ENCODE measurements at places on chromosomes 1 and 21. TPM values are rescaled to one million over a fixed set of nuclear protein-coding genes. Genes with fewer than 3 reads are reported as not detected.

- no peak for DNase-seq
These were observed 183.9 kb downstream of the TOMM20 start for GRCh38 chr1:234944439-234945344.

GRCh38 chr1:159705904-159706256, 8.5 kb downstream of the CRP start:
- DNase-seq = no peak

DNA sequence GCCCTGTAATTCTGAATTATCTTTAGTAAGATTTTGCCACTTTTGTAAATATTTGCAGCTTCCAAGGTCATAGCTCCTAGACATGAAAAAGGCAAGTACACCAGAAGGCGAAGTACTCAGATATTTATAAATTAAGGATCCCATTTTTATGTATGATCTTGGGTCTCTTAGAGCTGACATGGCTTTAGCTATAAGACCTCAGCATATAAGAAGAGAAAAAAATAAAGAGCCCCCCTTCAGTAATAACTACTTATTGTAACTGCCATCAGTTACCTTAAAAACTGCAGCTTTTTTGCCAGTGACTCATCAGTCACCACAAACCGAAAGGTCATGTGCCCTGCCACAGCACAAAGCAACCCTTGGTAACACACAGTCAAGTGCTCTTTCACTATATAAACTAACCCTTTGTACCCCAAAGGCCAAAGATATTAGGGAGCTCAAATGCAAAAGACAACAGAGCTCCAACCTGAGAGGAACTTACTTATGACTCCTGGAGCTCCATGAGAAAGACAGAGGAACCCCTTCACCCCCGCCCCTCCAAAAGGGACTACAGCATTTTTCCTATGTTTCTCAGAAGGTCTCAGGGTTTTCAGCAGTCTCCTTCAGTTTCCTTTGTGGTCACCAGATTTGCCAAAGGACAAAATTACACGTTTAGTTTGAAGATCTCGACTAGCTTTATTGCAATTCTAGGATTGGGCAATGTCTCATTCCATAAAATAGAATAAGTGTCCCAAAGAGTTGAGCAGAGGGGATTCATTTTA, 219.8 kb upstream of the DUSP10 start:
- DNase-seq = peak; percentile 83

SPOCD1 gene
- total RNA-seq = not detected

DNA sequence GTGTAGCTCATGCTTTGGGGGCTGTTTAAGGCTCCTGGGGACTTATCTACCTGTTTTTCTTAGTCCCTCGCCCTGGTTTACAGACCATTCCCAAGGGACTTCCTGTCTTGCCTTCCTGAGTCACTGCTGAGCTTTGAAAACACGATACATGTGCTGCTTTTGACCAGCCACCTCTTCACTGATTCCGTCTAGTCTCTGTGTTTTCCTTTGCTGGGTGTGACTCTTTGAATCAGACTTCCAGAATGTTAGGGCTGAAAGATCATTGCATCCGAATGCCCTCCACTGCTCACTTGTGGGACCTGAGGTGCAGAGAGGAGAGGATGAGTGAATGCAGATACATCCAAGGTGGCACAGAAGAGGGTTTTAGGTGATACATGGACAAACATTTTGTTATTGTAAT, 35.4 kb upstream of the CITED4 start:
- DNase-seq = no peak

NMNAT1 gene
- total RNA-seq = 6.5 TPM

RPTN gene
- not detected for total RNA-seq
